ENCODE measurements at places on chromosomes 4 and X.
A peak's percentile ranks its signal among the peaks of the same experiment; 100 is the strongest.

DNA sequence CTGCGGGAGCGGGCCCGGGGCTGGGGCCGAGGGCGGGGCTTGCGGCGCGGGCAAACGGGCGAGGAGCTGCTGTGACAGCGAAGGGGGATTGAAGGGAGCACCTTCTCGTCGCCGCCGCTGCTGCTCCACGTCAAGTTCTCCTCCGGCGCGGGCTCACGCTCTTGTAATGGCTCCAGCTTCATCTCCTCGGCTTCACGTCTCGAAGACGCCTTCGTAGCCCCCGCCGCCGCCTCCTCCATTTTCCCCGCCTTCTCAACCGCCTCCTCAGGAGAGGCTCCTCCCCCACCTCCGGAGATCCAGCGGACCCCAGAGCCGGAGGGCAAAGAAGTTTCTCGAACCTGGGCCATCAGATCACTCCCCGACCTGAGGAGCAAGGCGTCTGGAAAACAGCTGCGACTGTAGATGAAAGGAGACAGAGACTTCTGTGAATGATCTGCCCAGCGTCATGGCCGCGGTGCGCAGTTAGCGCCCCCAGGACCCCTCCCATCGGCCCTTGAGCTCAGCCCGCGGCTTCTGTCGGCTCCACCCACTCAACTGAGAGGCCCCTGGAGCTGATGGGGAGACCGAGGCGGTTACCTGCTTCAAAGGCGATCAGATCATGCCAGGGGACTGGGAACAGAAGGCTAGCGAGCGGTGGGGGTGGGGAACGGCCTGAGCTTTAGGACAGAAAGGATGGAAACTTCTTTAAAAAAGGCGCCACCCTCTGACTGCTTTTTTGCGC, 895 bp downstream of the USP51 start:
- peak; percentile 68 for DNase-seq

- no peak for DNase-seq
These were observed 8.5 kb downstream of the OTUD4 start for GRCh38 chr4:145171911-145172310.

DNA sequence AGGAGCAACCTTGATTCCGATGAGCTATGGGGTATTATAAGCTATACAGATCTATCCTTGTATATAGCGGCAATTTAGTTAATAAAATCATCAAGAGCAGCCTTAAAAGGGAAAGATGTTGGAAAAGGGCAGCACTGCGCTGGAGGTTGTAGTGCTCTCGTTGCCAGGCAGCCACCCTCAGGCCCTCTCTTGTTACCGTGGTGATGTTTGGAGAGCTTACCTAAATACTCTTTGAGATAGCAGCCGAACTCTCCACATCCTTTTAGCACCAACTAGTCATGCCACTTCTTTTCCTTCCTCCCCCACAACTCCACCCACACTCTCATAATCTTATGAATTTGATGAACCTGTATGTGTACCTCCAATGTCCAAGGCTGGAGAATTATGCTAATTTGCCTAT, 3.8 kb upstream of the RADX start:
- peak; percentile 70 for DNase-seq

- no peak for DNase-seq
These were observed 88.8 kb upstream of the PAK3 start for GRCh38 chrX:111007238-111007637.

DNA sequence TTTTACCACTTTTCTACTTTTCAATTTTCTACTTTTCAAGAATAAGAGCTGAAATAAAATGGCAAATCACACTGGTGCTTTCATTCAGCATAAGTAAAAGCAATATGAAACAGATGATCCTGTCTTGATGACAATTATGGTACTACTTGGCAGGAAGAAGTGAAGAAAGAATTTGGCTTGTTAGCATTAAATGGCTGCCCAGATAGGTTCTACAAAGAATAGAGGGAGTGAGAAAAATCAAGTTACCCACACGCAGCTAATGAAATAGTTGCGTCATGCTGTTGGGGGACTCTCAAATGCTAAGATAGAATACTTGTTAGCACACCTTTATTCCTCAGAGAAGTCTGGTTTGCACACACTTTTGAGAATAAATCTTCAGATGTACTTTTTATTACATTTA, 12.5 kb upstream of the LCORL start:
- no peak for DNase-seq

DNA sequence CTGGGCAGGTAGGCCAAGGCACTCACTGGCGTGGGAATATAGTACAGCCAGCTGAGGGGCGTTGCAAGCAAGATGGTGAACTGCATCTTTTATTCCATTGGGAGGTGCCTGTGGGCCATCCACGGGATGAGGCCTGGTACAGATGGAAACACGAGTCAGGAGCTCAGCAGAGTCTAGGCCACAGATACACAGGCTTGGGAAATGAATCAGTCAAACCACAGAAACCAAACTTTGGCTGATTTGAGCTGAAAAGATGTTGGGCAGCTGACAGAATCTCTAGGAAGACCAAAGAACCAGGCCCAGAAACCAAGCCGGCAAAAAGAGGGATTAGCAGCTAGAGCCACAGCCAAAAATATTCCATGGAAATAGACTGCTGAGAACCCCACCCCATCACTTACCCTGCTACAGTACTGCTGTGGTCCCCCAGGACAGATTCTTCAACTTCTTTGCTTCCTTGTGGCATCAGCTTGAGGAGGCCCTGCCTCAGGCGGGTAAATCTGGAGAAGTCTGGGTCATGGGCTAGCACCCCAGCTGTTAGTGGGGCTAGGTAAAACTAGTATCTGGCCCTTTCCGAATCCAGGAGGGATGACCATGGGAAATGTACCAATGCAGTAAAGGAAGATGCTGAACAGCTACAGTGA, 75.4 kb downstream of the TMEM131L start:
- no peak for DNase-seq

Data from CD4-positive, alpha-beta T cell treated with Interleukin-21 for 1 hour (primary cell).